ENCODE measurements at places on chromosomes 2 and 18.

GRCh38 chr2:96146153-96146880 lies 1.1 kb upstream of the DUSP2 start:
- DNase-seq = peak; percentile 79

DNA sequence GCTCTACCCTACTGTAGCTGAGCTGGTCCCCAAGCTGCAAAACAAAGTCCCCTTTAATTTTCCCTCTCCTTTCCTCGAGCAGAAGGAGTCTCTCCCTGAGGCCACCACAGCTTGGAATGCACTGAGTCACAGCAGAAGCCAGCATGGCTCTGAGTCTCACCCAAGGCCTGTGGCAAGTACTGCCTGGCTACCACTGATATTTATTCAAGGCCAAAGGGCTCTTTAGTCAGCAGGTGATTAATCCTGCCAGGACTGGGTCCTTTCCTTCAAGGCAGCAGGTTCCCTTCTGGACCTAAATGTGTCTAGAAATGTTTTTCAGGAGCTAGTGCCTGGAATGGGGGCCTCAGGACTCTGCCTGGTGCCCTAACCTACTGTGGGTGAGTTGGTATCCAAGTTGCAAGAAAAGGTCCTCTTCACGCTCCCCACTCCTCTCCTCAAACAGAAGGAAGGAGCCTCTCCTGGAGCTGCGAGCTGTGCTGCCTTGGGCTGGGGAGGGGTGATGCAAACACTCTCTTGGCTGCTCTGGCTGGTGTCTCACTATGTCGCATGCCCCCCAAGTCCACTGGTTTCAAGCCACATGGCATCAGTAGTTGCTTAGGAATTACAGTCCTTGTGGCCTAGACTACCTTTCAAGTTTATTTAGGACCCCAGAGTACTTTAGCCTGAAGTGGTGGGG lies 53.4 kb downstream of the CD28 start:
- DNase-seq = no peak

GRCh38 chr2:237254369-237254861 lies 159.5 kb downstream of the COL6A3 start:
- DNase-seq = no peak

GRCh38 chr18:28063926-28064325 lies 113.0 kb downstream of the CDH2 start:
- no peak for DNase-seq

DNA sequence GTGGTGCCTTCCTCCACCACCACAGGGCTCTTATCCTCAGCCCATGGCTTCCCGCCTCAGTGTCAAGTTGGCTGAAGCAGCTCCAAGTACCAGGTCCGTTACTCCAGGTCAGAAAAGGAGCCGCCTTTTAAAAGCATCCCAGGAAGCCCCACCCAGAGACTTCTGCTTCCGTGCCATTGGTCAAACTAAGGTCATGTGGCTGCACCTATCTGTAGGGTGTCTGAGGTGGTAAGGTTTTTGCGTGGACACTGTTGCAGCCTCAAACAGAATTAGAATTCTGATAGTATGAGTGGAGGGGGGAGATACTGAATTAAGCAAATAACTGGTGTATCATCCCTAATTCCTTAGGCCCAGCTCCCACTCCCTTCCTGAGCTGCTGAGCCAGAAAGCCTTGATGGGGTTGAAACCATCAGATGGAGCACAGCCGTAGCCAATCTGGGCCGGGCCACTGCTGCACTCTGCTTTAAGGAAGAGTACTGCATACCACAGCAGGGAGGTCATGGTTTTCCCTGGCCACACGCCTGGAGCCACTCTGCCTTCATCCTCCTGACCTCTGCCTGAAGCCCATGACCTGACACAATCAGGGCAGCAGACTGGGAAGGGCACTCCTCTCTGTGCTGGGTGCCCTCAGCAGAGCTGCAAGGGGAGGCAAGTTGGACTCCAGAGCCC lies 8.4 kb downstream of the TMEM247 start:
- no peak for DNase-seq

- no peak for DNase-seq
These were observed 403 bp downstream of the MAP2 start for GRCh38 chr2:209424199-209424701.

GRCh38 chr2:25960920-25961319 lies 21.4 kb downstream of the KIF3C start:
- no peak for DNase-seq

GRCh38 chr2:138496096-138496651 lies 5.4 kb upstream of the SPOPL start:
- DNase-seq = no peak

DNA sequence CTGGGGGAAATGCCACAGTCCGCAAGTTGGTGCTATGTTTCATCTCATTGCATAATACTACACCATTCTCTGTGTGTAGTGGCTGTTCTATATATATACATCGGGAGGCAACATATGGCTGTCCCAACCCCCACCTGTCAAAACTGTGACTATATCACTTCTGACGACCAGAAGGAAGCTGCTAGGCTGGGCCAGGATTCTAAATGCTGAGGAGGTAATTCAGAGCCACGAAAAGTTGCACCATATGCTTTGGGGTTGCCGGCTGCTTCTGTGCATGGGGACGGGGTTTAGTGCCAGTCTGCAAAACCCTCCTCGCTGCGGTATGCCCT lies 117.3 kb downstream of the MSH2 start:
- no peak for DNase-seq

DNA sequence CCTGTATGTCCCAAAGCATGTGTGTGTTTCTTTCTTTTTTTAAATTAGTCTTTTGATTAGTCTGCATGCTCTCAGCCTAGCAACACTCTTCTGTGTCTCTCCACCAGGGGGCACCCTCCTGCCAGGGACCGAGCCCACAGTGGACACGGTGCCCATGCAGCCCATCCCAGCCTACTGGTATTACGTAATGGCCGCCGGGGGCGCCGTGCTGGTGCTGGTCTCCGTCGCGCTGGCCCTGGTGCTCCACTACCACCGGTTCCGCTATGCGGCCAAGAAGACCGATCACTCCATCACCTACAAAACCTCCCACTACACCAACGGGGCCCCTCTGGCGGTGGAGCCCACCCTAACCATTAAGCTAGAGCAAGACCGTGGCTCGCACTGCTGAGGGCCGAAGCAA lies 93.8 kb downstream of the NRP2 start:
- DNase-seq = no peak

DNA sequence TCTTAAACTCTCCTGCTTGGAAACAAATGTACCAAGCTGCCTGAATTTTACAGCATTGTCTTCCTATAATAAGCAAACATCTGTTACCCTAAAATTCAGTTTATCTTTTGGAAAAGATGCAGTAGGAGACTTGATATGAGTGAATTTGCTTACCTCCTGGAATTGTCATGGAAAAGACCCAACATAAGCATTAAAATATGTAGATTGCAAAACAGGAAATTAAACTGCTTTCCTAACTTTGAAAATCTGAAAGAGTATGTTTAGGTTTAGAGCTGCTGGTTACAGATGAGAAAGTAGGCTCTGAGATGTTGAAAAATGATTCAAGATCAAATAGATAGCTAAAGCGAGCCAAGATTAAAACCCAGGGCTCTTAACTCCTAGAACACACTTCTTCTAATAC lies 316.5 kb downstream of the SOX11 start:
- DNase-seq = no peak

DNA sequence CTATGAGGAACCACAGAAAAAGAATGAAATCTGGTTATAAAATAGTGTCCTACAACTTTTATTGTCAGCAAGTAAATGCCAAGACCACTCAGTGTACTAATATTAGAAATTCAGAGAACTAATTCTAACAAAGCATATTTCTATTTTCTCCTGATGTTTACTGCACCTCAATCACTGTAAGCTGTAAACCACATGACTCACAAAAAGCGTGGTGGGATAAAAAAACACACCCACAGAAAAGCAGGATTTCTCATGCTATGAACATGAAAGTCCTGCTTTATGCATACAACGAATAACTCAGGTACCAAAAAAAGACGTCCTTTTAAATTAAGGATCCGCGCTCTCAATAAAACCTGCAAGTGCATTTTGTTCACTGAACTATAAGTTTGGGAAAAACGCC lies 797 bp downstream of the TXNL4A start:
- no peak for DNase-seq

GRCh38 chr18:23171581-23172156 lies 36.4 kb downstream of the CABLES1 start:
- no peak for DNase-seq

DNA sequence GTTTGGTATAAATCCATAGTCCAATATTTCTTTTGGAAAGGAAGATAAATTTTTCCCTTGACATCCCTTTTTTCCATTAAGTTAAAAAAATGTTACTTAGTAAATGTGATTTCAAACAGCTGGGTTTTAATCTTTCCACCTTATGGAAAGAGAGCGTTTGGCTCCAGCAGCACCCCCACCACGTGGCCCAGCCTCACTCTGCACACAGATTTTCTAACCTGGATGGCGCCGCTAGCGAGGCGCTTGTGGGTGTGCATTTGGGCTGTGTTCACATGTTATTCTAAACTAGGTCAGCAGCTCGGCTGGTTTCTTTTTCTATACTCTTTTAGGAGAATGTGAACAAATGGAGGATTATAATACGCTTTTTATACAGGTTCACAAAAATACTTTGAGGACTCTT lies 218.0 kb downstream of the LDLRAD4 start:
- no peak for DNase-seq

- no peak for DNase-seq
These were observed 153.9 kb upstream of the PELI1 start for GRCh38 chr2:64298161-64298560.

DNA sequence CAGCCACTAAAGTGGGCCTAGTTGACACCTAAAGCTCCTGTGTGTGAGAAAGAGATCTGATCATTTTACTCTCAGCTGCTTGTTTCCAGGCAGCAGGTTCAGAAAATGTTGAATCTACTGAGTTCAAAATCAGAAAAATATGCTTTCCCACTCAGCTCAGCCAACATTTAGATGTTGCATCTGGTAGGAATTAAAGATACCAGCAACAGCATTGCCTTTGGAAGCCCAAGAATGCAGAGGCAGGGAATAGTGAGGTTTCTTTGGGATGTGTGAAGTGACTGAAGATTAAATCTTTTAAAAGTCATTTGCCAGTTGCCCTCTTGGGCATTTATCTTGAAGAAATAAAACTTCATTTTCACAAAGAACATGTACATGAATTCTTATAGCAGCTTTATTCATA lies 33.9 kb upstream of the DOCK10 start:
- DNase-seq = no peak

DNA sequence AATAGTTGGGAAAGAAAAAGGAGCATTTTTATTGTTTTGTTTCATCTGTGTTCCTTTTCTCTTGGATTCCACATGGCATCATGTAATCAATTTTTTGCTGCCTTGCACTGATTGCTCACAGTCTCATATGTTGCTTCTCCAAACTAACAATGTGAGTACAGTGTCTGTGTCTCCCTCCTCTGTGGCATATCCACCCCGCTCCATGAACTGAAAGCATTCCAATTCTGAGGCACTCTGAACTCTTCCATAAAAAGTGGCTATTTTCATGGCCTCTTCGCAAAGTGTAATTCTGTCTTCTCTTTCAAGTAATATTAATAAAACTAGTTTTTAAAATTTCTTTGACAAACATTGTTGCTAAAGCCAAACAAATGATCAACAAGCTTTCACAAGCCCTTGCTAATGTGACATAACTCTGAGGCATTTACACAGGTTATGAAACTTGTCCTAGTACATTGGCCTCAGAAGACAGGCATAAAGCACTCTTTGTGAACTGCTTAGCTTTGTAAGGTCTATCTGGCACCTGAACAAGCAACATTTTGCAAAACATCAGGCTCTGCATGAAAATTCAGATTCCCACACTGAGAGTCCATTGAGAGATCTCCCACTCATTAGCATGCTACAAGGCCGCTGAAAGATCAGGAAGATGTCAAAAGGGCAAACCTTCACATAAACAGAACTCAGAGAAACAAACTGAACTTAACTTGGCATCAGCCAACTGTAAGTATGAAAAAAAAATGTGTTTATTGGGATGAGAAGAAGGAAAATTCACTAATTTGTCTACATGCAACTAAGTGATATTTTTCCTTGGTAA lies 33.0 kb downstream of the GPR75 start:
- DNase-seq = no peak

GRCh38 chr2:182649316-182649715 lies 66.7 kb upstream of the DNAJC10 start:
- no peak for DNase-seq

DNA sequence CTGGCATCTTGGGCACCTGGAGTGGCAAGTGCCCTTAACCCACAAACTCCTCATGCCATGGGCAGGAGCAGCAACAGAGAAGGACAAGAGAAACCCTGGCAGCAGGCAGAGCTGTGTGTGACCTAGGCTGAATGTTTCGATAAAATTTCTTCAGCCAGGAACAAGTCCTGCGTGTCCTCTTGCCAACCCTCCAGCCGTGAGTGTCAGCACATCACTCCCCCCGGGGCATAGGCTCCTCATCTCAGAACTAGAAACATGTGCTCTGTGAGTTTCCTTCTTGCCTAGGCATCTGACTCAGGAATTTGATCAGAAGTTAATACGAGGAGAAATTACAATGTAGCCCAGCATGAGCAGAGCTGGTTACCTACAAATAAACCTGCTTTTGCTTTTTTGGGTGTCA lies 2.2 kb downstream of the ABCG8 start:
- DNase-seq = no peak

GRCh38 chr2:120255986-120256650 lies 3.5 kb downstream of the RALB start:
- no peak for DNase-seq

DNA sequence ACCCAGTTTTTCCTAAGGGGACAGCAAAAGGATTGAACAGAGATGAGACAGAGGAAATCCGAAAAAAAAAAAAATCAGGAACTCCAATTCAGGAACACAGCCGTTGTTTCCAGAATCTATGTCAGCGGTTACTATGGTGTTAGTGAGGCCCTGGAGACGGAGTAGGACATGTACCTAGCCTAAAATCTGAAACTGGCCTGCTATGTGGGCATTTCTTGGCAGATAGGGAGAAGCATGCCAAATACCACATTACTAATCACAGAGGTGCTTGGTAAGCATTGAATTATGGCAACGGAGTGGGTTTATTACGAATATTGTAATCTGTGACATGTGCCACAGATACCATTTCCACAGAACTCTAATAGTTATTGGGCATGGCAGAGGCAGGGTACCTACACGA lies 530.6 kb downstream of the CCDC85A start:
- DNase-seq = no peak

DNA sequence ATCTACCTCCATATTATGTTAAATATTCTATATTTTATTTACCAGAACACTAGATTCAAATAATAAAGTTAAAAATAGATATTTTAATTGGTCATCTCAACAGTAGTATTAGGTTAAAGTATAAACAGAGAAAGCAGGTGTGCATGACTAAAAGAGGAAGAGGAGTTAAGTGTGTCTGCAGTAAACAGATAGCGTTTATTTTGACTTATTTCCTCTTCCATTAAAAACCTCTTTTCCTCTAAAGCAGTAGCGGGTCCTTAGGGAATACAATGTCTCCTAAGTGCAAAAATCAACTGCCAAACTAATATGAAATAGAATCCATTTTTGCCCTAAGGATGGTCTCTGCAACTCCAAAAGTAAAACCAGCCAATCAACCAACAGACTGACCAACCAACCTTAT lies 27.7 kb downstream of the EIF2AK3 start:
- no peak for DNase-seq

Measured in activated T-helper 1 cell treated with anti-CD3 and anti-CD28 coated beads, Interleukin-2, amount 50 U/mL, for 16 hours (primary cell).